ENCODE measurements at places on chromosomes 16 and 17.

GRCh38 chr16:85954927-85955519 is 56.1 kb downstream of the IRF8 start:
- no peak for DNase-seq

DNA sequence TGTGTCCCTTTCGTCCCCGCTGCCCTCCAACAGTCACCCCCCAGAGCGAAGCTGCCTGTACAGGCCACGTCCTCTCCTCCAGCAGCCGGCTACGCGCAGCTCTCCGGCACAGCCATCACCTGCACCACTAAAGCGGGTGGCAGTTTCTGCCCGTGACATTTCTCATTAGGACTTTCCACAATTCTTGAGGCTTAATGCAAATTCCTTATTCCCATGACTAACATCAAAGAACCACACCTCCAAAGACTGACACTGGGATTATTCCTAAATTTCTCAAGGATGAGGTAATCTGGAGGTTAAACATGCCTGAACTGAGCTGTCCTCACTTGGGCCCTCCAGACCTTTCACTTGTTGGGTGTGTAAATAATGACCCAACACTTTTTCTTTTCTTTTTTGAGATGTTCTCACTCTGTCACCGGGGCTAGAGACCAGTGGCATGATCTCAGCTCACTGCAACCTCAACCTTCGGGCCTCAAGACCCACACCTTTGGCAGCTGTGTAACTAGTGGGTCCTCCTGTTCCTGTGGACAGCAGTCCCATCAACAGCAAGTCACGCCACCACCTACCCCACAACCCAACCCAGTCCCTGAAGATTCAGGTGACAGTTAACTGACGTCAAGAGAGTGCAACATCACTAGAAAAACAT is 11.7 kb downstream of the ANKRD11 start:
- DNase-seq, result no peak

GRCh38 chr16:84874983-84875382 is 55.2 kb downstream of the CRISPLD2 start:
- DNase-seq, result no peak

DNA sequence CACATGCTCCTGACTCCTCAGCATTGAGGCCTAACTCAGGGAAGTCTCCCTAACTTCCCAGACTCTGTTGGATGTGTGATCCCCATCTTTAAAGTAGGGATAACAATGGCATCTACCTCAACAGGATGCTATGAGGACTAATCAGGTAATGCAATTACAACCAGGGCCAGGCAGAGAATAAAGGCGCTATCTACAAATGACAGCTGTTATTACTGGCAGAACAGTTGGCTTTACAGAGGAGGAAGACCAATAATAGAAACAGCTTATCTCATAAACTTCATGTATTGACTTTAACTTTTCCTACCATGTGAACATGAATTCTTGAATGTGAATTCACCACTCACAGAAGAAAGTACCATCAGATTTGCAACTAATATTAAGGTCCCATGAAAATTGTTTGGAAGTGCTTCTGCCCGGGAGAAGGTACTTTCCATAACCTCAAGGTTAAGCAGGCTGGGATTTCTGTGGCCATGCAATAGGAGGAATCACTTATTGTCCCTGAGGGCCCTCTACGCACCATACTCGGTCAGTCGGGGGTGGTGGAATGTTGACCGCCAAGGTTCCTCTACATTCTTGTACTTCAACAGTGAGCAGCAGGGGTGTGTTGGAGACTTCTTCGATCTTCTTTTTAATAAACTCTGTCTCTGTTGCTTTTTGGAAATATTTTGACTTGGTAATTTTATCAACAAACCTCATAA is 22.6 kb upstream of the ERN1 start:
- no peak for DNase-seq

DNA sequence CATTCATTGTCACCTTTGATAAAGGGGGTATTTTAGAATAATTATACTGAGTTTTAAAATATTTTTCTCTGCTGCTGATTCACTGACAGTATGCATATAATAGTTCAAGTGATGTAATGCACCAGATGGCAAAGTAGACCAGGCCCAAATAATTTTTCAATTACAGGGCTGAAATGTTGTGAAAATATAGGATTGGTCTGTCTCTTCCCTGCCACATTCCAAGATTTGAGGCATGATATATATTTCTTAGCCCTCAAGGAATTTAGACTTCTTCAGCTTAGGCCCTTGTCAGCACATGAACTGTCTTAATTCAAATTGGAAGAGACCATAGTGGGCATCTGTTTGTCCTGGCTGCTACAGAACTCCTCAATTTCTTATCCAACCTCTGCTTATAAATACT is 39.2 kb upstream of the SLC12A3 start:
- DNase-seq, result no peak

Data from epithelial cell of proximal tubule (primary cell).